Fibroblast of villous mesenchyme (primary cell): ENCODE measurements at places on chromosomes 7 and 10.
A peak's percentile ranks its signal among the peaks of the same experiment; 100 is the strongest.

- peak; percentile 38 for DNase-seq
Measured at GRCh38 chr7:33905389-33906032, at the start of gene BMPER. TSS of gene BMPER (plus strand) at chr7:33905539. CDS start at chr7:33905614, 75 bp downstream.

DNA sequence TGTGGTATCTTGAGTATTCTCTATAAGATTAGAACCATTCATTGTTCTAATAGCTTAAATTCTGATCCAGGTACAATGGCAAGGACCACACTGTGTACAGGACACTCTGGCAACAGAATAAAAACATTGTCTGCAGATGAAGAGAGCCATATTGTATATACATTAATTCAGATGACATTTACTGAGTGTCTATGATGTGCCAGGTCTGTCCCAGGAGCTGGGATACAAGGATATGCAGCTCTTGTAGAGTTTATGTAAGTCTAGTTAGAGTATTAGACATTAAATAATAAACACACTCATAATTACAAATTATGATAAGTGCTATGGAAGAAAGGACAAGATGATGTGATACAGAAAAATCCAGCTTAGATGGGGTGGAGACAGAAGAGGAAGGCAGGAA lies 184.1 kb downstream of the HIBADH start:
- DNase-seq, result no peak

DNA sequence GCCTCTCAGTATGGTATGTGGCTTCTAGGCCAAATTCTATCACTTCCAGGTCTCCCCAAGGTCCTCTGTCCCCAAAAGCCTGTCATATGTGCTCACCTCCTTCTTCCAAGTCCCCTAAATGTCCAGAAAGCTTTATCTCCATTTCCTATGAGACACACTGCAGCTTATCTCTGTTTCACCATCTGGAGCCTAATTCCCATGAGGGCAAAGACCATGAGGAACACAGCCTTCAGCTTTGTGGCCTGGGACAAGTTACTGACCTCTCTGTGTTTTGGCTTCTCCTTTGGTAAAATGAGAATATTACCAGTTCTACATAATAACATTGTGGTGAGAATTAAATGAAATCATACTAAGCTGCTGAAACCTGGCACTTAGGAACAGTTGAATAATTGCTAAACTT lies 19.2 kb downstream of the ST8SIA6 start:
- DNase-seq, result no peak

GRCh38 chr10:8056871-8057331 lies 2.4 kb downstream of the GATA3 start:
- no peak for DNase-seq
